ENCODE measurements at places on chromosomes 3 and 15. TPM values are rescaled to one million over a fixed set of nuclear protein-coding genes. Genes with fewer than 3 reads are reported as not detected.

The CCR1 gene
- total RNA-seq, result not detected

The MEF2A gene
- 14.8 TPM for total RNA-seq

The UBA7 gene
- 0.23 TPM for total RNA-seq

The ATP1B3 gene
- 207 TPM for total RNA-seq

The ARNT2 gene
- total RNA-seq, result 16.5 TPM

The XCR1 gene
- not detected for total RNA-seq

The SOX14 gene
- total RNA-seq, result not detected

The ONECUT1 gene
- 0.24 TPM for total RNA-seq

The WDR93 gene
- total RNA-seq, result 0.13 TPM

The PIGZ gene
- total RNA-seq, result 1.3 TPM

The FAM174B gene
- total RNA-seq, result 7.0 TPM

The XRN1 gene
- 5.3 TPM for total RNA-seq

The TPRG1 gene
- 0.14 TPM for total RNA-seq

The SYNPR gene
- not detected for total RNA-seq

The GOLGA6L10 gene
- 0.59 TPM for total RNA-seq

The ECE2 gene
- not detected for total RNA-seq

The ERICH6 gene
- not detected for total RNA-seq

The GPR171 gene
- total RNA-seq, result not detected

The ARIH1 gene
- total RNA-seq, result 72.7 TPM

The SKOR1 gene
- 0.05 TPM for total RNA-seq

The HDAC11 gene
- total RNA-seq, result 8.0 TPM

The GOLGA8M gene
- total RNA-seq, result 0.07 TPM

The SERPINI2 gene
- not detected for total RNA-seq

The EPHB3 gene
- total RNA-seq, result 0.17 TPM

The SETMAR gene
- 8.7 TPM for total RNA-seq

The ARL14 gene
- total RNA-seq, result 0.40 TPM

The POPDC2 gene
- total RNA-seq, result 0.44 TPM

The DNAH12 gene
- 0.09 TPM for total RNA-seq

The UACA gene
- 25.9 TPM for total RNA-seq

The MYH15 gene
- 0.08 TPM for total RNA-seq

The PLS1 gene
- 11.1 TPM for total RNA-seq

The C2CD4A gene
- total RNA-seq, result 0.10 TPM

The MORC1 gene
- total RNA-seq, result not detected

The TRANK1 gene
- total RNA-seq, result 1.2 TPM

The CAV3 gene
- total RNA-seq, result 0.07 TPM

The LTK gene
- 0.09 TPM for total RNA-seq

The C3orf49 gene
- not detected for total RNA-seq

The CP gene
- total RNA-seq, result 5.7 TPM
